ENCODE measurements at places on chromosomes 4 and X.

DNA sequence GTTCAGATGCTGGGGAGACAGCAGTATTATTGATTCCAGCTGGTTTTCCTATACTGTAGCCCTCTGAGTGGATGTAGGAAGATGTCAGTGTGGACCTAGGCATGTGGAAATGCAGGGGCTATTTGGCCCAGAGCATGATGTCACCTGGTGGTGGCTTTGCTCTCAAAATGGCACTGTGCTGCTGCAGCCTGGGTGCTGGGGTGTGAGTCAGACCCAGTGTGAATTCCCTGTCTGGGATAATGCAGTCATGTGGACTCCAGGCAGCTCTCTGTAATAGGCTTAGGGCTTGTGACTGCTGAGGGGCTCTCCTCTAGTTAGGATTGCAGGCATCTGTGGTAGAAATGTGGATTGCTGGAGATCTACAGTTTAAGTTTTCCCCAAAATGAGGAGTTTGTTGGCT, 70.7 kb downstream of the DCAF8L2 start:
- no peak overlapping the region for H3K4me3 ChIP-seq
- H3K4me1 ChIP-seq = no peaks in the 10 kb centered on the region
- no peaks in the 10 kb centered on the region for H3K36me3 ChIP-seq
- H3K27me3 ChIP-seq = no peaks in the 10 kb centered on the region
- H3K27ac ChIP-seq = no peak overlapping the region

- no peak for DNase-seq
- H3K4me3 ChIP-seq = no peak overlapping the region
- no peaks in the 10 kb centered on the region for H3K27me3 ChIP-seq
- peaks cover 41% of the 10 kb centered on the region for H3K4me1 ChIP-seq
Measured at GRCh38 chr4:102451266-102451665, 49.9 kb upstream of the NFKB1 start.

- no peak for DNase-seq
- peaks cover 62% of the 10 kb centered on the region for H3K36me3 ChIP-seq
- H3K4me1 ChIP-seq = peaks cover 10% of the 10 kb centered on the region
Measured at GRCh38 chr4:82848706-82849105, 42.2 kb downstream of the SEC31A start.

DNA sequence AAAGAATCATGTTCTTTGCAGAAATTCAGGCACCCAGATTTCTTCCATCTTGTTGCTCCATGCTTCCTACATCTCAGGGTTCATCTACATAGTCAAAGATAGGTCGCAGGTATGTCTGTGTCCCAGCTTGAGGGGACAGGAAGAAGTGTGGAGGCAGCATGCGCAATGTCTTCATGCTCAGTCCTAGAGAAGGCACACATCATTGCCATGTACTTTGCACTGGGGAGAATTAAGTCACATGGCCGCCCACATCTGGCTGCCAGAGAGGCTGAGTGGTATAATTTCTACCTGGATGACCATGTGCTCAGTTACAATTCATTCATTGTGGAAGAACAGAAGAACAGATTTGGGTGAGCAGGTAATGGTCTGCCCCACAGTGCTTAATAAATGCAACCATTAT, 54.1 kb downstream of the GAB1 start:
- no peak overlapping the region for H3K4me3 ChIP-seq
- no peaks in the 10 kb centered on the region for H3K4me1 ChIP-seq
- no peaks in the 10 kb centered on the region for H3K36me3 ChIP-seq

GRCh38 chrX:150361070-150361776, 1.9 kb upstream of the MAMLD1 start:
- DNase-seq = peak; percentile 28
- H3K4me1 ChIP-seq = peaks cover 21% of the 10 kb centered on the region
- H3K27ac ChIP-seq = no peak overlapping the region
- H3K4me3 ChIP-seq = peak overlapping the region; percentile 51
- H3K36me3 ChIP-seq = no peaks in the 10 kb centered on the region

DNA sequence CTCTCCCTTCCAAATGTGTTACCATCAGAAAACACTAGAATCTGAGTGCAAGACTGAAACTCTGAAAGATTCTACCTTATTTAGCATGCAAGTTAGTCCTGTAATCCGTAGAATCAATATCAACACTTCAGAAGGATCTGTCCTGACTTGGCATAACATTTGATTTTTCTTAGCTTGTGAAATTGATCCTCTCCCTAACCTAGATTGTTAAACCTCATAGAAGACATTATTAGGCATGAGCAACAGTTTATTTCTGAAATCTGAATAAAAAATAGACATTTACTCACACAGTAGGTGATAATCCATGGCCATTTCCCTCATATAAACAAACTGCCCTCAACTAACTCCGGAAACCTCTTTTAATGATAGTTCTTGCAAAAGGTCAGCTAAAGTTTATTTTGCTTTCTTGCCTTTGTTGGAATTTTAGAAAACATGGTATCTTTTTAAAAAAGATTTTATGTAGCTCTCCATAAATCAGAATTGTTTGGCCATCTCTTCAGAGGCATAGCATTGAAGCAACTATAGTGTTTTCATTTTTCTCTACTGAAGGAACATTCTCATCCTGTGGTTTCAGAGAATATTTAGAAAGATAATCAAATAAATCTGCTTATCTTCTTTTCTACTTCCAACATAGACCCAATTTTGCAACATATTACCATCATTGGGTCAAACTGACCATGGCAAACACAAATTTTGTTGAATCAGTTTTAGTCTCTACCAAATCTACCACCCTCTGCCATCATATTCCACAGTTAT, 38.5 kb upstream of the PDLIM5 start:
- no peak overlapping the region for H3K4me3 ChIP-seq
- no peak for DNase-seq
- H3K36me3 ChIP-seq = no peaks in the 10 kb centered on the region

GRCh38 chr4:20395160-20395773, 143.6 kb downstream of the SLIT2 start:
- H3K27me3 ChIP-seq = no peaks in the 10 kb centered on the region
- no peak overlapping the region for H3K4me3 ChIP-seq
- peak; percentile 29 for DNase-seq
- H3K4me1 ChIP-seq = no peaks in the 10 kb centered on the region

- no peaks in the 10 kb centered on the region for H3K36me3 ChIP-seq
- no peak overlapping the region for H3K4me3 ChIP-seq
- DNase-seq = no peak
- peaks cover 5% of the 10 kb centered on the region for H3K4me1 ChIP-seq
- no peak overlapping the region for H3K27ac ChIP-seq
Measured at GRCh38 chrX:148741441-148741840, 241.0 kb downstream of the AFF2 start.

GRCh38 chrX:16695079-16695676, 17.3 kb downstream of the CTPS2 start:
- H3K36me3 ChIP-seq = peaks cover 2% of the 10 kb centered on the region
- no peaks in the 10 kb centered on the region for H3K4me1 ChIP-seq
- H3K4me3 ChIP-seq = no peak overlapping the region
- peak; percentile 62 for DNase-seq

DNA sequence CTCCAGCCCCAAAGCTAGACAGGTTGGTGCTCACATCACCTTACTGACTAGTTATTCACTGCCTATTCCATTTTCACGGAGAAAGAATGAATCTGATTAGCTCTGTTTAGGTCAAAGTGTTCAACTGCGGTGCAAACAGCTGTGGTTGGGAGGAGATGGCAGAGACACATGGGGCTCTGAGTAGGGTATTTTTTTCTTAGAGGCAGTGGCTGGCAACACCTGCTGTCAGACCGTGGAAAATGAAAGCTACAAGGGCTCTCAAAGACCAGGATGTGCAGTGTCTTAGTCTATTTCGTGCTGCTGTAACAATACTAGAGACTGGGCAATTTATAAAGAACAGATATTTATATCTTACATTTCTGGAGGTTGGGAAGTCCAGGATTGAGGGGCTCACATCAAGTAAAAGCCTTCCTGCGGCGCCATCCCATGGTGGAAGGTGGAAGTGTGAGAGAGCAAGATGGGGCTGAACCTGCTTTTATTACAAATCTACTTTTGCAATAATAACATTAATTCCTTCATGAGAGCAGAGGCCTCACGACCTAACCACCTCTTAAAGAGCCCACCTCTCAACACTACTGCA, 10.6 kb downstream of the NYX start:
- H3K36me3 ChIP-seq = no peaks in the 10 kb centered on the region
- DNase-seq = peak; percentile 21
- H3K27ac ChIP-seq = peak overlapping the region; percentile 57
- H3K4me3 ChIP-seq = no peak overlapping the region
- H3K4me1 ChIP-seq = peaks cover 12% of the 10 kb centered on the region
- no peaks in the 10 kb centered on the region for H3K27me3 ChIP-seq

GRCh38 chr4:159422019-159422418, 319.1 kb downstream of the RAPGEF2 start:
- no peaks in the 10 kb centered on the region for H3K4me1 ChIP-seq
- H3K27ac ChIP-seq = no peak overlapping the region
- H3K36me3 ChIP-seq = no peaks in the 10 kb centered on the region
- DNase-seq = no peak
- no peak overlapping the region for H3K4me3 ChIP-seq

DNA sequence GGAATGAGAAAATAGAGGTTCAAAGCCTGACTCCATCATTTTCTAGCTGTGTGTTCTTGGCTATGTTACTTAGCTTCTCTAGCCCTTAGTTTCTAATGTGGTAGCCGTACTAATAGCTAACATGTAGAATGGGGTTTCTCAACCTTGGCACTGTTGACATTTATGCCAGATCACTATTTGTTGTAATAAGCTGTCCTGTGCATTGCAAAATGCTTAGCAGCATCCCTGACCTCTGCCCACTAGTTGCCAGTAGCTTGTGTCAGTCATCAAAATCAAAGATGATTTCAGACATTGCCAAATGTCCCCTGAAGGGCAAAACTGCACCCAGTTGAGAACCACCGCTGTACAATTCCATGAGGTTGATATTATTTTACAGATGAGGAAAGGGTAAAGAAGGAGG, 18.3 kb upstream of the ADAMTS3 start:
- H3K27ac ChIP-seq = no peak overlapping the region
- H3K36me3 ChIP-seq = no peaks in the 10 kb centered on the region
- no peak overlapping the region for H3K4me3 ChIP-seq

GRCh38 chr4:1061056-1061700, 49.8 kb downstream of the FGFRL1 start:
- H3K36me3 ChIP-seq = no peaks in the 10 kb centered on the region
- no peak overlapping the region for H3K27ac ChIP-seq
- no peak overlapping the region for H3K4me3 ChIP-seq
- no peak for DNase-seq
- H3K27me3 ChIP-seq = peaks cover 14% of the 10 kb centered on the region

- H3K27ac ChIP-seq = no peak overlapping the region
- no peak for DNase-seq
- H3K27me3 ChIP-seq = no peaks in the 10 kb centered on the region
- no peaks in the 10 kb centered on the region for H3K36me3 ChIP-seq
- H3K4me3 ChIP-seq = no peak overlapping the region
- no peaks in the 10 kb centered on the region for H3K4me1 ChIP-seq
Measured at GRCh38 chr4:64777286-64777685, 368.0 kb upstream of the TECRL start.

- no peak for DNase-seq
- H3K27me3 ChIP-seq = peaks cover 7% of the 10 kb centered on the region
- no peaks in the 10 kb centered on the region for H3K36me3 ChIP-seq
- H3K27ac ChIP-seq = no peak overlapping the region
- no peaks in the 10 kb centered on the region for H3K4me1 ChIP-seq
Measured at GRCh38 chr4:109752525-109752924, 22.7 kb upstream of the PLA2G12A start.

DNA sequence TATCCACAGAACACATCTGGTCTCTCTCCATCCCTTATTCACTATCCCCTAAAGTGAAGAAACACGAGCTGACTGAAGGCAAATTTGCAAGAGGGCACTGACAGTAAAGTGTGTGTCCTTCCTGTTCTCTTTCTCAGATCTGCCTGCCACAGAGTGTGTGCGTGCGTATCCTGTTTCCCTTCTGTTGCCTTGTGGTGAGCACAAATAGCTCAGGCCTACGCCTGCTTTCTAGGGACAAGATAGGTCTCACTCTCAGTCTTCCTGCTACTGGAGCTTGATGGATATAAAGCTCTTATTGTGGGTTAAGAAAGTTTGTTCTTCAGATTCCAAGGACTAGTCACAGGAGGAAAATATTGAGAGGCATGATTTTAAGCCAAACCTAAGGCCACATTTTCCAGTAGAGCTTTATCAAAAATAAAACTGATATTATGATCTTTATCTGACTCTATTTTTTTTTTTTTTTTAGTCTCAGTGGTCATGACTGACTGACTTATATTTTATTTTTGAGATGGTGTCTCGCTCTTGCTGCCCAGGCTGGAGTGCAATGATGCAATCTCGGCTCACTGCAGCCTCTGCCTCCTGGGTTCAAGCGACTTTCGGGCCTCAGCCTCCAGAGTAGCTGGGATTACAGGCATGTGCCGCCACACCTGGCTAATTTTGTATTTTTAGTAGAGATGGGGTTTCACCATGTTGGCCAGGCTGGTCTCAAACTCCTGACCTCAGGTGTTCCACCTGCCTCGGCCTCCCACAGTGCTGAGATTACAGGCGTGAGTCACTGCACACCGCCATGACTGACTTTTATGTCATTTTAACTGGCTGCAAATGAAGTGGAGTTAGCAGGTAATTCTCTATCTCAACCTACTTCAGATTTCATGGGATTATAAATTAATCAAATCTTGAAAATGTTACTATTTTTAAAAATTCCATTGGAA, 140.3 kb upstream of the SH3RF1 start:
- peaks cover 5% of the 10 kb centered on the region for H3K36me3 ChIP-seq
- H3K27me3 ChIP-seq = no peaks in the 10 kb centered on the region
- peaks cover 38% of the 10 kb centered on the region for H3K4me1 ChIP-seq
- H3K27ac ChIP-seq = peak overlapping the region; percentile 83
- DNase-seq = peak; percentile 85

GRCh38 chrX:133983256-133983973, 2.0 kb downstream of the GPC3 start:
- H3K4me3 ChIP-seq = no peak overlapping the region
- no peaks in the 10 kb centered on the region for H3K36me3 ChIP-seq
- H3K27me3 ChIP-seq = peaks cover 31% of the 10 kb centered on the region
- no peak for DNase-seq

GRCh38 chrX:113305496-113305895, 464.9 kb upstream of the AMOT start:
- no peaks in the 10 kb centered on the region for H3K27me3 ChIP-seq
- H3K36me3 ChIP-seq = no peaks in the 10 kb centered on the region
- no peaks in the 10 kb centered on the region for H3K4me1 ChIP-seq
- no peak overlapping the region for H3K4me3 ChIP-seq
- no peak overlapping the region for H3K27ac ChIP-seq

- no peak overlapping the region for H3K27ac ChIP-seq
- H3K4me3 ChIP-seq = no peak overlapping the region
- no peaks in the 10 kb centered on the region for H3K4me1 ChIP-seq
- H3K27me3 ChIP-seq = no peaks in the 10 kb centered on the region
- DNase-seq = no peak
Measured at GRCh38 chr4:137749466-137749865, 217.2 kb upstream of the PCDH18 start.

GRCh38 chr4:169052594-169052945, 42.5 kb upstream of the CBR4 start:
- no peaks in the 10 kb centered on the region for H3K36me3 ChIP-seq
- H3K4me3 ChIP-seq = no peak overlapping the region
- H3K4me1 ChIP-seq = no peaks in the 10 kb centered on the region
- no peak for DNase-seq
- no peak overlapping the region for H3K27ac ChIP-seq

Data from activated CD8-positive, alpha-beta T cell treated with anti-CD3 and anti-CD28 coated beads, Interleukin-2, amount 10 ng/mL, durations not matched to agents 7 days and 5 days (primary cell).